AG10803 (cell line): ENCODE measurements at places on chromosomes 12 and 14.

GRCh38 chr12:91952916-91953315, 192.7 kb downstream of the BTG1 start:
- no peak for DNase-seq

- DNase-seq, result no peak
Observed at GRCh38 chr12:52156311-52156710, 35.5 kb downstream of the KRT80 start.

DNA sequence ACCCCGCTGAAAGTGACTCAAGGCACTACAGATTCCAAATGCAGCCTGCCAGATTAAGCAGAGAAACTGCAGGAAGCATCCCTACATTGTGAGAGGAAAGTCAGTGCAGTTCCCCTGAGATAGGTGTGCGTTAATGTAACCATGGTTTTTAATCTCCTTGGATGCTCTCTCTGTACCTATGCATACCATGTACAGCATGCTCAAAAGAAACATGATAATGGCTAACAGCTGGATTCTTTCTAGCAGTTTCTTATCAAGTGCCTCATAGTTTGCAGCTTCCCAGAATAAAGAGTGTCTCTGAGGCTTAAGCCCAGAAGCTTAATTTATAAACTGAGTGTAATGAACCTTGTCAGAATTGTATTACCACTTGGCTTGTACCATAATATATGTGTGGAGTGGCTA, 17.1 kb upstream of the MDM1 start:
- DNase-seq, result no peak

DNA sequence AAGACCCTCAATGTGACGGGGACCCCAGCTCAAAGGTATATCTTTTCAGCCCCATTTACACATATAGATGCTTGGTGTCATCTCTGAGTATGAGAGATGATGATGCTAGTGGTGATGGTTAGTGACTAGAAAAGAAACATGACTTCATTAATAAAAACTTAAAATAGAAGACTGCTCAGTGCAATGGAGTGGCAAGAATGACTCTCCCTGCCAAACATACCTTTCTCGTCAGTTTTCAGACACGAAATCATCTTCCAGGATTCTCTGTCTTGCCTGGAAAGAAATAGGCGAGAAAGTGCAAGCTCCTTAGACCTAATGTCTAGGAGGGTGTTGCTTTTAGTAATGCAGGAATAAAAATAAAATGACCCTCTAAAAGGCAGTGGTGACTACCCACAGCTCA, 71.7 kb downstream of the TPH2 start:
- peak; percentile 53 for DNase-seq

GRCh38 chr12:104581005-104581570, 124.3 kb downstream of the CHST11 start:
- no peak for DNase-seq

GRCh38 chr12:62934799-62935674, at the start of gene PPM1H:
Gene PPM1H (minus strand): TSS chr12:62935150. CDS start chr12:62934736, 414 bp downstream.
- peak; percentile 16 for DNase-seq

GRCh38 chr12:13422291-13422690, 225.8 kb downstream of the EMP1 start:
- no peak for DNase-seq

DNA sequence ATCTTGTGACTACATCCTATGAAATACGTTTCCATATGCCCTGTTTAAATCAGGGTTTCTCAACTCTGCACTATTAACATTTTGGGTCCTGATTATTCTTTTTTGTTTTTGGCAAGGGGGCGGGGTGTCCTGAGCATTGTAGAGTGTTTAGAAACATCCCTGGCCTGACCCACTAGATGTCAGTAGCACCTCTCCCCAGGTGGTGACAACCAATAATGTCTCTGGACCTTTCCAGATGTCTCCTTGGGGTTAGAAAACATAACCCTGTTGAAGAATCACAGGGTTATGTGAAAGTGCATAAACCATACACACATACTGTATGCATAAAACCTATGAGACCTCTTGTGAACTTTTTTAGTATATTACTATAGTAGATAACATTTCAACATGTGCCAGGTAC, 1.4 kb downstream of the ACAD10 start:
- no peak for DNase-seq

DNA sequence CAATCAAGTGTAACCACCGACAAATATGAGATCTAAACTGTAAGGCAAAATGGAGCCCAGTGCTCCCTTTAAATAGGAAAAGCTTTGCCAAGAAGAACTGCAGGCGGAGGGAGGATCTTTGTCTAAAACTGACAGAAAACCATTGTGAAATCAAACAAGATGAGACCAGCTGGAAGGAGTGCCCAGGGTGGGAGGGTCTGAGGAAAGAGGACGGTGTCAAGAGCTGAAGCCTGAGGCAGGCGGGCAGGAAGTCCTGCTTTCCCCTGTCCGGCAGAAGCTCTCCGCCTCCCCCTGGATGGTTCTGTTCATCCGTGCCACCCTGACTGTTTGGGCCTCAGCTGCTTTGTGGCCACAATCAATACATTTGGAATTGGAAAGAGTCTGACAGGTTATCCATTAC, 37.5 kb downstream of the CDC42BPB start:
- DNase-seq, result peak; percentile 52

GRCh38 chr12:28258998-28259397, 68.7 kb downstream of the CCDC91 start:
- DNase-seq, result no peak

GRCh38 chr12:10121278-10121677, 8.7 kb downstream of the CLEC7A start:
- DNase-seq, result no peak
